Stimulated activated CD8-positive, alpha-beta memory T cell treated with anti-CD3 and anti-CD28 coated beads, Interleukin-4, amount 100 ng/mL, for 48 hours (primary cell): ENCODE measurements at places on chromosomes 16 and 17.

GRCh38 chr17:39953471-39953888 lies 9.3 kb upstream of the GSDMA start:
- DNase-seq, result no peak

GRCh38 chr17:76054112-76054476 lies 18.2 kb downstream of the SRP68 start:
- DNase-seq, result no peak

GRCh38 chr16:83508295-83508694 lies 299.5 kb upstream of the HSBP1 start:
- DNase-seq, result no peak

DNA sequence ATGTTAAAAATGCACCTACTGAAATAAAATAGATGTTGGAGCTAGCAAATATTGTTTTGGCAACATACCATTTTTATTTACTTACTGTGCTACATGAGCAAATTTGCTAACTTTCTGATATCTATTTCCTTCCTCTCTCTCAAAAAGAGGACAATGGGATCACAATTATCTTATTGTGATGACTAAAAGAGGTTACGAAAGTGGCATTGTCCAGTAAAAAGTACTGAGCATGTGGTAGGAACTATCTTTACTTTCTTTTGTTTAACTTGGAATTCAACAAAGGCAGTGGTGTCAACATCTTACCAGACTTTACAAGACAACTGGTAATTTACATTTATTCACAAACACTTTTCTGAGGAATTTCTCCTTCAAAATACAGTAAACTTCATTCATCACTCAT lies 1542.6 kb upstream of the CDH8 start:
- DNase-seq, result no peak

GRCh38 chr16:67846063-67846319 lies 742 bp upstream of the NUTF2 start:
- no peak for DNase-seq

DNA sequence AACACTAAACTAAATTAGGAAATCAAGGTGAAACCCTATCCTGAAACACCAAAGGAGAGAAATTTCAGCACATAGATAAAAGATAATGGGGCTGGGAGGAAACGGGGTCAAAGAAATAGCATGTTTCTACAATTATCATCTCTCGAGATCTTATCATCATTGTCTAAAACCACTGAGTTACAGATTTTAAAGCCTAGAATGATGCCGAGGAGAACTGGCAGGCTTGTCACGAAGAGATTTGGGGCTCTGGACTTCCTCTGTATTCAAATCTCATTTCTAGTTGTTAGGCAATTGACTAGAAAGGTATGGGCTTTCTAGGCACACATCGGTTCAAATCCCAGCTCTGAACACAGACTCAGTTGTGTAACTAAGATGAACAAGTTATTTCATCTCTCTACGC lies 9.3 kb downstream of the PDZD9 start:
- no peak for DNase-seq

GRCh38 chr17:69333561-69333960 lies 6.6 kb upstream of the ABCA5 start:
- DNase-seq, result no peak

DNA sequence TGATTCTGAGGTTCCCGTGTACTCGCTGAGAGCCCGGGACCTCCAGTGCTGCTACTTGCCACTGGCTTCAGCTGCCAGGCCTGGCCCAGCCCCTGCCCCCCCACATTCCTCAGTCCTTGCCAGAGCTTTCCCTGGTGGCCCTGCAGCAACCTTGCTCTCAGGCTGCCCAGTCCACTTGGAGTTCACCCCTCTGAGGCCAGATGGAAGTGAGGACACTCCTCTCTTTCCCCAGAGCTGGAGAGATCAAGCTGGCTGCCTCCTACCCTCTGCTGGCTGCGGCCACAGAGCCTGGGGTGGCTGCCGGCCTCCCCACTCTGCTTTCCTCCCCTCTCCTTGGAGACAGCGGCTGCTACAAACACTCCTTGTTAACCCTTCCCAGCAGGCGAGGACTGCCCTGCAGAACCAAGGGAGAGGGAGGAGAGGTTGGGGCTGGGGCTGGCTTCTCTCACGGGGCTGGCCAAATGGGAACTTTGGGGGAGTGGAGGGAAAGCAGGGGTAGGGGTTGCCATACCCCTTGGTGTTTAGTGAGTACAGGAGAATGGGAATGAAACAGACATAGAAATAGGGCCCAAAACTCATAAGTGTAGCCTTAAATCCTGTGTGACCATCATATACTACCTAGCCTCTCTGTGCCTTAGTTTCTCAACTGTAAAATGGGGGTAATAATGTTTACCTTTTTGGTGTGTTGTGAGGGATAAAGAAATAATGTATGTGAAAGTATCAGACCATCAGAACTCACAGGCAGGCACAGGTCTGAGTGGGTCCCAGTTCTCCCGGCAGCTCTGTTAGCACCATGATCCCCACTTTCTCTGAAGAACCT lies at the start of gene GAS2L2:
TSS of gene GAS2L2 (minus strand) at position 295 of the 820 bp plus-strand sequence. CDS start 389 bp downstream, outside the sequence.
- DNase-seq, result no peak

DNA sequence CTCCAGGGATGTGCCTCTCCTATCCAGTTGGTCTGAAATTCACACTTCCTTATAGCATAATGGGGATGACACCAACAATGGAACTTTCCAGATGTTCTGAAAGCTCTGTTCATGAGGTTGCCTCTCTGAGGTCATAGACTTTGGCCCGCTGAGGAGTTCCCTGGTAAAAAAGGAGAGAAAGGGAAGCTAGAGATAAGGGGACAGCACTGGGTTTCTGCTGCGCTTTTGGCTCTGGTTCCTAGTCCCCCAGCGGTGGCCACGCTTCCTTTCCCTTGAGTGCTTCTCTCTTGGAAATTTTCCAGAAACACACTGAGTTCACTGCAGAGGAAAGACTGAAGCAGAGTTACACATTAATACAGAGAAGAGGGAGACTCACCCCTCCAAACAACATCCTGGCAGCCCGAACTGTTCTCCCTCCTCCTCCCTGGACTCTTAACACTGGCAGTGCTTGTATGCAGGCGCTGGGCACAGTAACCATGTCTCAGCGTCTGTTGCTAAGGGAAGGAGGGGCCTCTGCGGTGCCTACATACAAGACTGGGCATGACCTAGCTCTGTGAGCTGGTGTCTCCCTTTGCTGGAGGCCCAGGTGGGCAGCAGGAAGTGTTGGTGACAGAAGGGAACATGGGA lies at the start of gene DNAH3:
TSS of gene DNAH3 (minus strand) at position 472 of the 627 bp plus-strand sequence. CDS start 527 bp downstream, outside the sequence.
- no peak for DNase-seq

- DNase-seq, result no peak
Observed at GRCh38 chr17:55172612-55173011, 92.1 kb upstream of the HLF start.

DNA sequence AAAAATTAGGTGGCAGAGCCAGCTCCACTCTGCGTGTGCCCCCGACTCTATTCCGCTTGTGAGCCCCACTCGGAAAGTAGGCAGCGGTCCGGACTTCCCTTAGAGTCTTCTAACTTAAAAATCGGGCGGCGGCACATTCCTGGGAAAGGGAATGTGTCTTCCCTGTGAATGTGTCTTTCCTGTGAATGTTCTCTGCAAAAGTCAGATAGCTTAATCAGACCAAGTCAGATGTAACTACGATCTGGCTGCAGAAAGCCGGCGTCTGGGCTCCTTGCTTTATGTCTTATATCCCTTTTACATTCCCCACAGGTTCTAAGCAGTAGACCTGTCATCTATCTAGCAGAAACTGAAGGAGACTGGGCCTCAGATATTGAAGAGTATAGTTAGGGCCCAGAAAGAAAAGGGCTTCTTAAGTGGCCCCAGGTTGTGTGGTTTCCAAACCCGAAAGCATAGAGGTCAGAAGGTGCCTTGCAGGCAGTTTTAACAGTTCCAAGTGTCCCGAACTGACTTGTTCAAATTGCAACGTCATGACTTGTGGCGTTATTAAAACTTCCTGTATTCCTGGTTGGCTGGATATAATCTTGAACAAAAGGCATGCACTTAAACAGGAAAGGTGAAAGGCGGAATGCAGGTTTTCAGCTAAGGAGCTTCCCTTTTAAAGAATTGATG lies 601 bp downstream of the PHKB start:
- no peak for DNase-seq

DNA sequence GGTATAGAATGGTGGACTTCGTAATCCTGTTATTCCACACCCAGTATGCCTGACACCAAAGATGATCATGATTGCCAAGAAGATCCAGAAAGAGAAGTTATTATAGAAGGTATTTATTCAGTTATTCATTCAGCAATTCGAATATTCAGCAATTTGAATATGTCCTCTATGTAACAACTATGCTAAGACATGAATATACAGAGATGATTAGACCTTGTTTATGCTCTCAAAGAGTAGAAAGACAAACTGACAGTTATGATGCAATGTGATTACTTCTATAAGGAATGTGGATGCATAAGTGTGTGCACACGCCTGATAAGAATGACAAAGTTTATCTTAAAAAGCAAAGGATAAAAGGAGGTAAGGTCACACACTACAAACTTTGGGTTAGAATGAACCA lies 218.1 kb downstream of the CDH11 start:
- DNase-seq, result no peak

DNA sequence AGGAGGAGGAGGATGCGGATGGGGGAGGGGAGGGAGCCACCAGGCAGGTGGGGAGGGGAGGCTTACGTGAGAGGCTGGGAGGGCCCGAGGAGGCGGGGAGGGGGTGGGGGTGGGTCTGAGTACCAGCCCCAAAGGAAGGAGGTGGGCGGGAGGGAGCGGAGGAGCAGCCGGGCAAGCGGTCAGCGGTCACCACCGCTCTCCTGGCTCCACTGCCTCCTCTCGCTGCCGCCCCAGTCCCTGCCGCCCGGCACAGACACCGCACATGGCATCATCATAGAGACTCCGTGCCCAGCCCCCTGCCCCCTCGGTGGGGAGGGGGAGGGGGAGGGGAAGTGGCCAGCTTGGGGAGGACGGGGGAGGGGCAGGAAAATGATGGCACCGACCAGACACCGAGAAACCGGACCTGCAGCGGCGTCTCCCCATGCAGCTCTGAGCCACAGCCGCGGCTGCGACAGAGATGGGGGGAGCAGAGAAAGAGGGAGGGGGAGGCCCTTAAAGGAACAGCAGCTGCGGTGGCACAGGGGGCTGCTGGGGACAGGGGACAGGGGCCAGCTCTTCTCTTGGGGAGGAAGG lies at the start of gene TLCD3B:
TSS of gene TLCD3B (minus strand) at position 431 of the 573 bp plus-strand sequence. CDS start 744 bp downstream, outside the sequence.
- no peak for DNase-seq

DNA sequence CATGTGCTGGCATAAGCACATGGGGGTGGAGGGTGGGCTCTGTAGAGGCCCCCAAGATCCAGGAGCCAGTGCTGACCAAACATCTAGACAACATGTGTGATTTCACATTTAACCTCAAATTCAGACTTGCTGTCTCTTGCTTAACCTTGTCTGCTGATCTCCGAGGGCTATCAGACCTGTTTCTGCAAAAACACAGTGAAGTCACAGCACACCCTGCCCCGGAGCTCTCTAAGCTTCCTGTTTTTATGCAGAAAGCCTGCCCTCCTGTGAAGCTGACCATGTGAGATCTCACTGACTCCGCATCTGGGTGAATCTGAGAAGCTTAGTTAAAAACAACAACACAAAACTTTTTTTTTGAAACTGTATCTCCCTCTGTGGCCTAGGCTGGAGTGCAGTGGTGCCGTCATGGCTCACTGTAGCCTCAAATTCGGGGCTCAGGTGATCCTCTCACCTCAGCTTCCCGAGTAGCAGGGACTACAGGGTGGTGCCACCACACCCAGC lies 6.6 kb upstream of the DPEP2 start:
- DNase-seq, result no peak

GRCh38 chr17:28018439-28019070 lies 23.9 kb upstream of the NLK start:
- no peak for DNase-seq

DNA sequence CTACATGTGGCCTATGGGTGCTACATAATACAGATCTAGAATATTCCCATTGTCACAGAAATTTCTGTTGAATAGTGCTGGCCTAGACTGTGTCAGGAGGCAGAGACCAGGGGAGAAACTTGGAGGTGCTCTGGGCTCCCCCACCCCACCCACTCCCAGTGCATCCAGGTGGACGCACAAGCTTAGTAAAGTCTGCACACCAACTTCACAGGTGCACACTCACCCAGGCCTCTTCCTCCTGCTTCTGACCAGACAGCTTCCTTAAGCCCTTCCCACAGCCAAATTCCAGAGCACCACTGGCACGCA lies 7.6 kb upstream of the CNP start:
- no peak for DNase-seq

DNA sequence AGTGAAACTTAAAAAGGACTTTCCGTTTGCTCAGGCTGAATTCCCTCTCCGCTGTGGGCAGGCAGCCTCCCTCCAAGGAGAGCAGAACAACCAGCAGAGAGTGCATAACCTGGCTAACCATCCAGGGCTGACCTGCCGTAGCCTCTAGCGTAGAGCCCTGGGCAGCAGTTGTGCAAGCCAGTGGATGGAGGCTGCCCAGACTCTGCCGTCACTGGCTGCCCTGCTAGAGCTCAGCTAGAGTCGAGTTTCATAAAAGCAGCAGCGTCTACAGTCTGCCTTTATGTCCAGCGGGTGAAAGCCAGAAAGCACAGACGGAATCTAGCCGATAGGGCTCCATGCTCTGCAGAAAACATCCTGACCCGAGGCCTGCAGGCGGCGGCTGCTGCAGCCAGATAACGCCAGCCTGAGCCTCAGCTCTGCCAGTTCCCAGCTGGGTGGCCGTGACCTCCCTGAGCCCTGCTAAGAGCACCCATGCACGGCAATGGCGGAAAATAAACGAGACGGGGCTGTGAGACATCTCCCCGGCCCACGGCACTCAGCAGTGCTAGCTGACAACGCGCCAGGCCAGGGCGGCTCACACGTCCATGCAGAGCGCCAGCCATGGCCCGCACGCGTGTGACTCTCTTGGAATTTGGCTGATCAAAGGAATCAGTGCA lies 231.3 kb downstream of the ENGASE start:
- no peak for DNase-seq

DNA sequence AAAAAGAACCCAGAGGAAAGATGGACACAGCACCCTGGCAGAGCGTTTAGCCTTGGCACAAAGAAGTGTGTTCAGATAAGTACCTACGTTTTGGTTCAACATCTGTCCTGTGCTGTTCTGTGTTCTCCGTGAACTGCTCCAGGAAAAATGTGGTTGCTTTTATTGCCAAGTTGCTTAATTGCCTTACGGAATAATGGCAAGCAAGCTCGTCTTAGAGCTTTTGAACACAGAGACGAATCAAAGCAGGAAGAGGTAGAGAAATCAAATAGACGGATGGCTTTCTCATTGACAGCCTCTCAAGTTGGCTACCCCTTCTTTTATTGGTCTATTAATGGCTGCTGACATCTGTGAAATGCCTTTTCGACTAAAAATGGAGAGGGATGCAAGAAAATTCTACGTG lies 911.1 kb upstream of the EEF2KMT start:
- DNase-seq, result no peak

GRCh38 chr16:65534121-65534528 lies 412.3 kb upstream of the CDH11 start:
- no peak for DNase-seq

DNA sequence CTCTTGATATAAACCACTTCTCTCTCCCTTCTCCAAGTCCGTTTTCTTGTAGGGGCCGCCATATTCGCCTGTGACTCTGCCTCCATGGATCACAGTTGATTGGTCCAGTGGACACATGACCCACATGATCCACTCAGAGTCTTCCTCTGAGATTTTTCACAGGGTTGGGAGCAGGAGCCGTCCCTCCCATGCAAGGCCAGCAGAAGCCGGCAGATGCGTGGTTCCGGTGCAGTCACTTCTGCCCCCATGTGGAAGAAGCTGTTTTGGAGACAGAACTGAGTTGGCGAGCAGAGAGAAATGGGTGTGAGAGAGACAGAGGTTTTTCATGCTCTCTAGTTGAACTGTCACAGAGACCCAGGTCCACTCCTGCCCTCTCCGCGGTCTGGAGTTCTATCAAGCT lies 83.3 kb downstream of the C16orf95 start:
- DNase-seq, result no peak

- no peak for DNase-seq
Observed at GRCh38 chr16:56753410-56753809, 23.5 kb downstream of the NUP93 start.
